ENCODE measurements at places on chromosomes 3 and 15.

- DNase-seq: no peak
Observed at GRCh38 chr3:110139821-110140220, 802.5 kb upstream of the DPPA4 start.

- DNase-seq: no peak
Observed at GRCh38 chr3:124201226-124201625, 209.3 kb upstream of the ROPN1 start.

GRCh38 chr3:196124608-196125007, 42.7 kb upstream of the TFRC start:
- no peak for DNase-seq

DNA sequence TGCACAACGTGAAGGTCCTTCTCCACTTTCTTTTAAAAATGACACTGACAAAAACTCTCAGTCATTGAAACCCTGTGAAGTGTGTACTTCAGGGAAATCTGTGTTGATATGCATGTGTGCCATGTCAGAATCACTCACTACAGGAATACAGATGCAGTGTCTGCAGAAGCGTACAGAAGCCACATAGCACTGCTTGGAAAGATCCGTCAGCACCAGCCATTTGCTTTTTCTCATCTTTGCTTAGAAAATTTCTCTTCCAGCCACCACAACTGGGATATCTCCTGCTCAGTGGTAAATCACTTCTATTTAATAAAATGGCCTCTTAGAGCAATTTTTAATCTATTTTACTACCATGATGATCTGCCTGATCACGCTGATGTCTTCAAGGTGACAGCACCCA, 91.3 kb upstream of the ARHGEF26 start:
- no peak for DNase-seq

DNA sequence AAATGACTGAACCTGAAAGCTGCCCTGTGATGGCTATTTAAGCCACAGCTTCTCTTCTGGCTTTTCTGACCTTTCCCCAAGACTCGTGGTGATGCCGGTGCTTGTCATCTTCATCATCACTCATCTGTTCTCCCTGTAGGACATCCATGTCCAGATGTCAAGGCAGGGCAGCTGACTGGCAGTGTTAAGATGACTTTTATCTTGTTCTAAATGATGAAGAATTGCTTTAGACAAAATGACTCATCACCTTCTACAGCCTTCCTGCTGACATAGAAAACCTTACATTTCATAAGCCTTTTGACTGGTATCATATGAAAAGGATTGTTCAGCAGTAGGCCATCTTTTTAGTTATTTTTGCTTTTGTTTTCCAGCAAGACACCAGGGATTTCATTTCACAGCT, 67.0 kb upstream of the GPR149 start:
- DNase-seq: no peak

- DNase-seq: no peak
Observed at GRCh38 chr15:33982516-33982915, 14.2 kb downstream of the CHRM5 start.

GRCh38 chr15:79089331-79089889, 1.2 kb downstream of the RASGRF1 start:
- DNase-seq: peak; percentile 67

DNA sequence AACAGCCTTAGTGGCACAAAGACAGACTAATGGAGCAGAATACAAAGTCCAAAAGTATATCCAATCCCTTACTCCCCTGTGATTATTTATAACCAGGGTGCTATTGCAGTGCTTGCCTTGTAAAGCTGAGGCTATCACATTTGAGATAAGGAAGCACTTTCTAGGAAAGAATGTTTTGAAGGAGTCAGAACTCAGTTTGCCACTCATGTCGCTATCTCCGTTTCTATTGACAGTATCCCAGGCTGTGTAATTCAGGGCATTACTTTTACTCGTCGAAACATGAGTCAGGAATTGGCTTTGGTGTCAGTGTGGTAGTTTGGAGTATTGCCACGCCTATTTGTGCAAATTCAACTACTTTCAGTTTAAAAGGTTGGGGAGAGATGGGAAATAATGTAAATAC, 78.4 kb downstream of the FBXL2 start:
- DNase-seq: no peak

- DNase-seq: no peak
Observed at GRCh38 chr3:25747033-25747432, 36.2 kb downstream of the NGLY1 start.

DNA sequence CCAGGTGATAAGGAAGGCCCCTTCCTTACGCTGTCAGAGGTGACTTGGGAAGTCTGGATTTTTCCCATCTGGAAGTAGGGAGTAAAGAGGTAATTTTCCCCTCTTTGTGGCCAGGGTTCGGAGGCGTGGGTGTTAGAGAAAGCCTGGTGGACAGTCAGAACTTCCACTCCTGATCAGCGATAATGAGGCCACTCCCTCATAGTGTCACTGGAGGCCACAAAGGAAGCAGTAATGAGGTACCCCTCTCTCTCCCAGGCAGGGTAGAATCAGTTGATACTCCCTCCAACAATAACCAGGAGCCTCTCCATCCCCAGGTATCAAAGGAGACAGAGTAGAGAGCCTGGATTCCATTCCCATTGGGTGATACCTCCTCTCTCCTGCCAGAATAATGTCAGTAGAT, 30.0 kb downstream of the AP4E1 start:
- no peak for DNase-seq

DNA sequence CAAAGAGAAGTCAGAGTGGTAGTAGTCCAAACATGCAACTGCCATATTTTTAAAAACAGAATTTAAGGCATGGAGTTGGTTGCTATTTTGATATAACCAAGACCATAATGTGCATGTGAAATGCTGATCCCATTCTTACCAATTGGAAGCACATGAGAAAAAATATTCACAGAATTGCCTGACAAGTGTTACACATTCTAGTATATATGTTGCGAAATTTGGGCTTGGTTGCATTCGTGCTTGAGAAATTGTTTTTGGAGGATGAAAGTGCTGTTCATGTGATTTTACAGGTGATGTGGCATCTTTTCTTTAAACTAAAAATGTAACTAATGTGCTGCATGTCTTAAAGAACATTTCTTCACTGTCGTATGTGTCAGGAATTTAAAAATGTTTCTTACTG, 199.7 kb downstream of the CHL1 start:
- no peak for DNase-seq

DNA sequence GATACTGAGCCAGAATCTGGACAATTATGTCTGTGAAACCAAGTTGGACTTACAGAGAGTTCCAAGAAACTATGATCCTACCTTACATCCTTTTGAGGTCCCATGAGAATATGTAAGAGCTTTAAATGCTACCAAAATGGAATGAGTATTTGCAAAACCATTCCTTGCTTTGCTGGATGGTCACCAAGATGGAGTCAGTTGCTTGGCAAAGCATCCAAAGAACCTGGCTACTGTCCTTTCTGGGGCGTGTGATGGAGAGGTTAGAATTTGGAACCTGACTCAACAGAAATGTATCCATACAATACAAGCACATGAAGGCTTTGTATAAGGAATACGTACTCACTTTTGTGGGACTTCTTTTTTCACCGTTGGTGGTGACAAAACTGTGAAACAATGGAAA, 36.2 kb downstream of the AP4E1 start:
- no peak for DNase-seq

GRCh38 chr3:7793786-7794185, 707.8 kb upstream of the LMCD1 start:
- no peak for DNase-seq

GRCh38 chr3:171195686-171196085, 169.2 kb upstream of the SLC2A2 start:
- DNase-seq: no peak

DNA sequence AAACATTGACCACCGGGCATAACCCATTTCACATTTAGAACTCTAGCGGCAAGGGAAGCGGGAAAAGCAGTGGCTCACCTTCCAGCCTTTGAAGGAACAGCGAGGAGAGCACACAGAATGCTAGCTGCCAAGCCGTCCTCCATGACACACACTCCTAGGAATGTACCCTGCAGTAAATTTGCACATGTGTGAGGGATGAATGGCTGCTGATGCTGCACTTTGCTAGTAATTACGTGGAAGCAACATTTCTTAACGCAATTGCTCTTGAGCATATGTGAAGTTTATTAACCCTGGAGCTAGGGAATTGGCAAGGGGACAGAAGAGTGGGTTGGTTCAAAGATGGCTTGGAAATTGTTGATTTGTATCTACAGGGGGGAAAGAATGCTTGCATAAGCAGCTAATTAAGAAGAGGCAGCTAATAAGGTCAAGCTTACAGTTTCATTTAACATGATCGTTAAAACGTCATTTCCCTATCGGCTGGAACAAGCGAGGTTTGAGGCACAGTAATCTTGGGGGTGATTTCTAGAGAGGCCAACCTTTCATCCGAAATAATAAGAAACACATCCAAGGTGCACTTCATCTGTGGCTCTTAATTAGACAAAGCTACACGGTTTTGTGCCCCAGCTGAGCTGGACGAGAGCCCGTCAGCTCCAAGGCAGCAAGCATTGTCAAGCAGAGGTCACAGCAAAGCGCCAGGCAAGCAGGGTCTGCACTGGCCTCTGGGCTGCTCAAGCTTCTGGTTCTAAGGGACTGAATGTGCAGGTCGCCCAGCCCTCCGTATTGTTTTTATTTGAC, 123.4 kb downstream of the CHSY1 start:
- DNase-seq: no peak

DNA sequence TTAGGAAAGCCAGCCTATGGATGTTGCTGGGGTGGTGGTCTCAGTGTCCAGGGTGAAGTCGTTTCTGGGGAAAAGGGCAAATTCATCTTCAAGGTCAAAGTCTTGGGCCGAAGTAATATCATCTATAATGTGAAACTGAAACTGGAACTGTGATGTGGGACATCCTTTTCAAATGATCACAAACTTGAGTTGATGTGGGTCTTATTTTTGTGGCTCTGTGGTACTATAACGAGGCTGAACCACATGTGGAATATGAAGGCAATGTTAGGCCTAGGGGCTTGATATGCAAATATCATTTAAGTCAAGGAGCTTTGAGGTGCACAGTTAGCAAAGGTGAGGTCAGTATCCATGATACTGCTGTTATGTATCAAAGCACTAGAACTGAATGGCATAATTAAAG, 1.5 kb upstream of the CD200R1L start:
- DNase-seq: no peak

DNA sequence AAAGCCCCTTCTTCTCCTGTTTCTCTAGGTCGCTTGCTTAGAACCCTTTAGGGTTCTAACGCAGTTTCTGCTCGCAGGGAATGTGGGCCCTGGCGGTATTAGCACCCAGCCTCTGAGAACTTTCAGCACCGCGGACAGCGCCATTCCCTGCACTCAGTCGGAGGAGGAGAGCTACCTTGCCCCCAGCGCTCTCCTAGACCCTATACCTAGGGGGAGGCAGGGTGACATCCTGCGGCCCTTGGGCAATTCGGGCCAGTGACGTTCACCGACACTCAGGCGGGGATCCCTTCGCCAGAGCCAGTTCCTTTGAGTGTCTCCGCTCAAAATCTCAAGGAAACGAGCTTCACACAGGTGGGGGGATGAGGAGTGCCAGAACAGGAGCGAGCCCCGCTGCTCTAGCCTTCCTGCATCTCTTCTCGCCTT, 1.3 kb downstream of the SLC7A14 start:
- DNase-seq: peak; percentile 93

DNA sequence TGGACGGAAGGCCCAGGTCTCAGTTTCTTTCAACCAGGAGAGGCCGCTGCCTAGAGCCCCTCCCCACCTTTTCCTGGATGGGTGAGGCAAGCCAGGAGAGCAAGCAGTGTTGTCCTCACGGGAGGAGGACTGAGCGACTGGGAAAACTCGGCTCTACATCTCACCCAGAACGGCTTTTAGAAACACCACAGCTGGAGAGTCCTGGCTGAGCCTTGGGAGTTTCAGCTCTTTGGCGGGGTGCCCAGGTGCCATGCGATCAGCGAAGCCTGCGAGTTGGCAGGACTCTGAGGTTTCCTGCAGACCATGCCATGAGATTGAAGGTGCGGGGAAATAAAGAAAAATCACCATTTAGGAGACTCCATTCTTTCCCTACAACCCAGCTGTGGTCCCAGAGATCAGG, 26.0 kb downstream of the PPCDC start:
- no peak for DNase-seq

DNA sequence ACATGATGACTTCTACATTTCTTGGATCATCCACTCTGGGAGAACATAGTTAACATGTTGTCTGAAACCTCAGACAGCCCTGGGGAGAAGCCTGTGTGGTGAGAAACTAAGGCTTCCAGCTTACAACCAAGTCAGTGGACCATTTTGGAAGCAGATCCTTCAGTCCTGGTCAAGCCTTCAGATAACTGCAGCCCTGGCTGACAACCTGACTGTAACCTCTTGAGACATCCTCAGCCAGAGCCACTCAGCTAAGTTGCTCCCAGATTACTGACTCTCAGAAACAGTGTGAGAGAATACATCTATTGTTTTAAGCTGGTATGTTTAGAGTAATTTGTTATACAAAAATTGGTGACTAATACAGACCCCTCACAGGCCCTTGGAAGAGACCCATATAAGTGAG, 50.9 kb upstream of the KPNA4 start:
- DNase-seq: no peak

DNA sequence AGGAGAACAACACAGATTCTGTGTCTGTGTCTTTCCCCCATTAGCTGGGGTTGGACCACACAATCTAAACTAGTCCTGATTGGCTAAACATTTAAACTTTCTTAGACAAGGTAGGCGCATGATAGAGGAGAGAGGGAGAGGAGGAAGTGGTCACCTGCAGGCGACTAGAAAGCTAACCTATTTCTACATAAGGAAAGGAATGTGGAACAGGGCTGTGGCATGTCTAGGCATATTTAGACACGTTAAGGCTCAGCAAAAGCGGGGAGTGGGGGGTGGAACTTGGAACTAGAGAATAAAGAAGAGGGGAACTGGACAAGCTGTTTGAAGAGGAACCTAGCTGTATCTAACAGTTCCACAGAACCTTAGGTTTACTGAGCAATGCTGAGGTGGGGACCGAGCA, 12.8 kb downstream of the LRRC28 start:
- DNase-seq: no peak

DNA sequence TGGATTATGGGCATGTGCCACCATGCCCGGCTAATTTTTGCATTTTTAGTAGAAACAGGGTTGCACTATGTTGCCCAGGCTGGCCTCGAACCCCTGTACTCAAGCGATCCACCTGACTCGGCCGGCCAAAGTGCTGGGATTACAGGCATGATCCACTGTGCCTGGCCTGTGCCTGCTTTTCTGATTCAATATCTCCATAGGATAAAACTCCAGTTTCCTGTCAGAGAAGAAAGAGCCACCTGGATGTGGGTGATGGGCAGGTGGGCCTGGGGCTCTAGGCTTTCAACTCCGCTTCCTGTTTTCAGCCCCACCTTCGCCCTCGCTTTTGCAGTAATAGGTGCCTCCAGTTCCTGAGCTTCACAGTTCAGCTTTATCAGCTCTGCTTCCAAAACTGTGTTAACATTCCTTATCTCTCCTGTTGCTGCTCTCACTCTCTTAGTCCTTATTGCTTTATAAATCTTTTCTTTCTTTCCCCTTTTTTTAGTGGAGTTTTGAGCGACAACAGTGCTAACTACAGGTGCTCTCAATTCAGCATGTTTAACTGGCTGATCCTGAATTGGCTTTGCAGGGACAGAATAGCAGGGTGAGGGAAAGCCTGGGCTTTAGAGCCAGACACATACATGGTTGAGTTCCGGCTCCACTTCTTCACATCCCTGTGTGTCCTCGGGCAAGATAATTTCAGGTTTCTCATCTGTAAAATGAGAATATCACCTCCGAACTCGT, 21.1 kb upstream of the PDE8A start:
- DNase-seq: peak; percentile 38

- no peak for DNase-seq
Observed at GRCh38 chr15:35211240-35211902, 126.3 kb upstream of the NANOGP8 start.
